ENCODE measurements at places on chromosomes 12 and 14. TPM values are rescaled to one million over a fixed set of nuclear protein-coding genes. Genes with fewer than 3 reads are reported as not detected.

LHX5 gene
- polyA plus RNA-seq, result not detected

NRIP2 gene
- 0.67 TPM for polyA plus RNA-seq

SLC7A7 gene
- 1.5 TPM for polyA plus RNA-seq

GARIN6 gene
- not detected for polyA plus RNA-seq

OR6C3 gene
- not detected for polyA plus RNA-seq

ANKS1B gene
- polyA plus RNA-seq, result 0.85 TPM

PLBD1 gene
- 43.5 TPM for polyA plus RNA-seq

INHBC gene
- 0.01 TPM for polyA plus RNA-seq

KRT6C gene
- polyA plus RNA-seq, result 229 TPM

TAS2R31 gene
- polyA plus RNA-seq, result 0.16 TPM

SMOC1 gene
- polyA plus RNA-seq, result 0.04 TPM

NEUROD4 gene
- polyA plus RNA-seq, result not detected

TSHR gene
- polyA plus RNA-seq, result 0.02 TPM

FOXN4 gene
- polyA plus RNA-seq, result not detected

B3GNT4 gene
- 1.4 TPM for polyA plus RNA-seq

LTBR gene
- 97.9 TPM for polyA plus RNA-seq

MMAB gene
- 50.3 TPM for polyA plus RNA-seq

MYF5 gene
- polyA plus RNA-seq, result not detected

FOXA1 gene
- 10.1 TPM for polyA plus RNA-seq

FAM181A gene
- polyA plus RNA-seq, result not detected

PRICKLE1 gene
- polyA plus RNA-seq, result 0.45 TPM

NTS gene
- 0.31 TPM for polyA plus RNA-seq

SIX6 gene
- not detected for polyA plus RNA-seq

TGM1 gene
- 609 TPM for polyA plus RNA-seq

CDKN3 gene
- polyA plus RNA-seq, result 17.0 TPM

MARCHF9 gene
- polyA plus RNA-seq, result 10.9 TPM

GYS2 gene
- 4.7 TPM for polyA plus RNA-seq

CYP27B1 gene
- polyA plus RNA-seq, result 0.96 TPM

DPF3 gene
- 0.37 TPM for polyA plus RNA-seq

IL22 gene
- not detected for polyA plus RNA-seq

DTX1 gene
- polyA plus RNA-seq, result 0.49 TPM

NELL2 gene
- 0.44 TPM for polyA plus RNA-seq
